ENCODE measurements at places on chromosomes 3 and 15.
A peak's percentile ranks its signal among the peaks of the same experiment; 100 is the strongest.

DNA sequence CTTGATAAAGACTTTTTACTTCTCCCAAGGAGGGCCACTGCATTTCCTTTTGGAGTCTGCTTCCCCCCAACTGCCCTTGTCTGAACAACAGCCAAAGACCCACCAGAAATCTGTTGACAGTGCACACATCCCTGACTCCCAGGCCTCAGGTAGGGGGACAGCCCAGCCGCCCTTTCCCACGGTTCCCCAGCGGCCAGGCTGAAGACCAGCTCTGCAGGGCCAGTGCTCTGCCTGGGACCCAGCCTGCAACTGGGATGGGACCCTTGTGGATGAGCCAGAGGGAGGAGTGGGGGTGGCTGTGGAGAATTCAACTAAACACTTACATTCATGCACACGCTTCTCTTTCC lies 8.1 kb upstream of the PRR23E start:
- DNase-seq: no peak

DNA sequence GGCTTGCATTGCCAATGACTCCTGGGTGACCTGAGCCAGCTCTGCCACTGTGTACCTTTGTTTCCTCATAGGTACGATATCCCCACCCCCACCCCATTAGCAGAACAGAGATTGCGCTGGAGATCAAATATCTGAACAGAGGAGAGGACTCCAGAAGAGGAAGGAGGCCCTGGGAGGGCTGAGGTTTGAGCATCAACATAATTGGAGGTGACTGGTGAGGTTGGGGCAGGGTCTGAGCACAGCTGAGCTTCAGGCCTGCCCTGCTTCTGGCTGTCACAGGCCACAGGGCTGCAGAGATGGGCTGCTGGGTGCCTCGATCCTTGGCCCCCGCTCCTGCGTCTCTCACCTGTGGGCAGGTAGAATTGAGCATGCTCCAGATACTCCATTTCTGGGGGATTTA lies 21.3 kb upstream of the CACNA2D2 start:
- no peak for DNase-seq

DNA sequence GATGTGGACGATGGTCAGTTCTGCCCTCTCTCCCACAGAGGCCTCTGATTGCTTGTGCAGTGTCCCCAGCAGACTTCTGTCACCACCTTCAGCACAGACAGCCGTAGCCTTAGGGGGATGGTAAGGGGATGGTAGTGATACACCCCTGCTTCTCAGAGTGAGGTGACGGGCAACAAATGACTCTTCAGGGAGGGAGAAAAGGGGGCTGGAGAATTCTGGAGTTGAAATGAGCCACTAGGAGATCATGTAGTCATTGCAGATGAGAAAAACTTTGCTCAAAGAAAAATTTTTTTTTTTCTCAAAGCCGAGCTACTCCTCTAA lies 29.6 kb upstream of the TIMP4 start:
- no peak for DNase-seq

DNA sequence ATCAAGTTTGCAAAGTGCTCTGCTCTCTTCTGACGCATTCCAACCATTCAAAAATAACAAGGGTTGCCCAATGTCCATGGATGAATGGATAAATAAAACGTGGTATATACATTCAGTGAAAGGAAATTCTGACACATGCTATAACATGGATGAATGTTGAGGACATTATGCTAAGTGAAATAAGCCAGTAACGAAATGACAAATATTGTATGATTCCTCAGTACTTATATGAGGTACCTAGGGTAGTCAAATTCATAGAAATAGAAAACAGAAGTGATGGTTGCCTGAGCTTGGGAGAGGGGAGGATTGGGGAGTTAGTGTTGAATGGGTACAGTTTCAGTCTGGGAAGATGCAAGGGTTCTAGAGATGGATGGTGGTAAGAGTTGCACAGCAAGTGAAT lies 33.9 kb downstream of the SH3BP5 start:
- DNase-seq: no peak

GRCh38 chr3:158802409-158803268 lies 785 bp downstream of the MFSD1 start:
- DNase-seq: no peak

DNA sequence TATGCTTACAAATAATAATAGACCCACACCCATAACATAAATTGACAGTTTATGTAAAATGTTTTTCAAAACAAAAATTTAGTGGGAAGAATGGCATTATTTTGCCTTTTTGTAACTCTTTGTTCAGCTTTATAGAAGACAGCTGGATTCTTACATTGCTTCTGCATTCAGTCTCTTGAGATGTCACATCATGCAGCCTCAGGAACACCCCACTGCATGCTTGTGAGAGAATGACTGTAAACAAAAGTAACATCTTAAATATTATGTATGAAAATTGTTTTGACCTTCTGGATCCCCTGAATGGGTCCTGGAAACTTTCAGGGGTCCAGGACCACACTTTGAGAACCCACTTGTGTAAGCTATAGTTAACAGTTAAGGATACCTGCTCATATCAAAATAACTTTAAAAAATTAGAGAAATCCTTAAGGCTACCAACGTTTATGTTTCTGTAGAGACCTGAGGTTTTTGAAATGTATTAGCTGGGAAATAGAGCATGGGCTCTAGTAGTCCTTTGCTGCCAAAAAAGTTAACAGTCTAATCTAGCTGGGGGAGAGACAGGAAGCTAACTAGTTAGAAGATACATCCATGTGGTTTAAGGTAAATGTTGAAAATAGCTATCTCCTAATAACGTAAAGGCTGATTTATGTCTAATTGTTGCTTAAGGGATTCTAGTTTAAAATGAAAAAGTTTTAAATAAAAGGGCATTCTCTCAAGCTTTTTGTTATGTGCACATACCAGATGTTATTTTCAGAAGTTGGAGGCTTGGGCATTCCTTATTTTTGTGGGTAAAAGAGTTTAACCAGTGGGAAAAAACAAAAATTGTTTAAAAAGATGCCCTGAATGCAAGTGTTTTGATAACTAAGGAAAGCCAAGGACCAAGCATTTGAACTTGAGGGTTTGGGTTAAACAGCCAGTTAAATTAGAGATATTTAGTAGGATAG lies 3.8 kb downstream of the USP3 start:
- DNase-seq: no peak

- peak; percentile 5 for DNase-seq
These were observed 81.6 kb downstream of the HERC1 start for GRCh38 chr15:63752075-63752684.

GRCh38 chr15:70474471-70475406 lies 288.6 kb downstream of the UACA start:
- peak; percentile 86 for DNase-seq

DNA sequence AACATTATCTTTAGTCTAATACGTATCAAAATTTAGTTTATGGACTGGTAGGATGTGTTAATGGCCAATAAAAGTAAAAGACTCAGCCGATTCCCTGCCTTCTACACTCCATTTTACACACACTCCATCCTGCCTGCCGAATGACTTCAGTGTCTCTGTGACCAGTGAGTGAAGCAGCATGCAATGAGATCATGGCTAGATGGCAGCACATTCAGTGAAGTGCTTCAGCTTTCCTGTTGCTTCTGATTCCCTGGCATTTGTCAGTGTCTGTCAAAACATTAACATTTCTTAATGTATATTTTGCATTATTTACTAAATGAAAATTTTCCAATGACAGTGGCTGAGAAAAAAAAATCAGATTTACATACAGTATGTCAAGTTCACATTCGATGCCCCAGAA lies 412.0 kb downstream of the FHIT start:
- DNase-seq: no peak

GRCh38 chr3:63655519-63655918 lies 3.0 kb downstream of the SNTN start:
- no peak for DNase-seq

DNA sequence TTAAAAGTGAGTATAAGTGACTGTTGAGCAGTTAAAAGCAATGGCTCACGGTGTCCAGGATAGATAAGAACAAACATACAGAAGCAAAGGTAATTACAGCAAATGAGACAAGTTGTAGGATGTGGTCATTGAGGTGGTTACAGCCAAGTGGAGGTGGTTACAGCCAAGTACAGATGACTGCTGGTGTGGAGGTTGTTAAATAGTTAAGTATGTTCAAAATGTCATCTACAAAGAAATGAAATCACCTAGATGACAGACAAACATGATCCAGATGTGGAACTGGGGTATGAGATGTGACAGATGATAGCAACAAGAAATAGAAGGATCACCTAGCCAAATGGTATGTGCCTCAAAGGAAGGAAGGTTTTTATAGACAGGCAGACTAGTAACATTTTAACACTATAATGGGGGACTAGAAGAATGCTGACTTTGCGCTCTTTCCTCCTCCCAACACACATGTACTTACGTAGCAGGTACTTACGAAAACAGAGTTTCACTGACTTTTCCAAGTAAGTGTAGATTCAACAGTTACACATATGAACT lies 6.8 kb upstream of the ANKRD28 start:
- no peak for DNase-seq

- no peak for DNase-seq
These were observed 109.1 kb downstream of the BDH1 start for GRCh38 chr3:197446700-197447056.

- DNase-seq: no peak
These were observed at the start of gene CRYGS for GRCh38 chr3:186544281-186544680. Gene CRYGS (minus strand): TSS chr3:186544380. CDS start chr3:186544326, 54 bp downstream.

DNA sequence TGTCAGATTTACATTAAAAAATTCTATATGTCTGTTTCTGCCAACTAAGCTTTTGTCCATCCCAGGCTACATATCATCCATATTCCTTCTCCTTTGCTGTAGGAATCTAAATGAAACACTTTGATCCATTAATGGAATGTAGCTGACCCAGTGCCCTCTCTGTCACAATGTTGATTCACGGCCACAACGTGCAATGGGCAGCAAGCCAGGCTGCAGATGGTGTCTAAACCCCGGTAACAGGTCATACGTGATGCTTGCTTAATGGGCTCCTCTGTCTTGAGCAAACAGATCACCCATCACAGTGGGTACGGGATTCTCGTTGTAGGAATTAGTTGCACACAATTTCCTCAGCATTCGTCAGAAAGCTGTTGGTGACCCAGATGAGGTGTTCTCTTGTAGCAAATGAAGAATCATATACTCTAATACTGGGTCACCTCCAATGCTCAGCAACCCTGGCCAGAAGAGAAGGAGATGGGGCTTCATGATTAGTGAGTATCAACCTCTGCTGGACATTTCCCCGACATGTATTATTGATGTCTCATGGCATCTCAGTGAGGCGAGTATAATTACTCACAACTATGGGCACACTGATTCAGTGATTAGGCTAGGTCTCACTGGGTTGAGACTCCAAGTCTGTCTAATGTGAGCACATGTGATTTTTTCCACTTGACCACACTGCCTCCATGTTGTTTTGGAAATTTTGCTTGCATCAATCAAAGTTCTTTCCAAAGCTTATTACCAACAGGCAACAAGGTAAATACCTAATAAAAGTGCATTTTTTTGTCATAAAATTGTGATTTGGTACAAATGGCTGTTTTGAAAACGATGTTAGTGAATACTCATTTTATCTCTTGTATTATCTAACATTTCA lies 12.9 kb upstream of the DCBLD2 start:
- no peak for DNase-seq

- DNase-seq: peak; percentile 37
These were observed at the start of gene ACAD11 for GRCh38 chr3:132659365-132660051. Gene ACAD11 (minus strand): TSS chr3:132659809. CDS start chr3:132659751, 58 bp downstream.

DNA sequence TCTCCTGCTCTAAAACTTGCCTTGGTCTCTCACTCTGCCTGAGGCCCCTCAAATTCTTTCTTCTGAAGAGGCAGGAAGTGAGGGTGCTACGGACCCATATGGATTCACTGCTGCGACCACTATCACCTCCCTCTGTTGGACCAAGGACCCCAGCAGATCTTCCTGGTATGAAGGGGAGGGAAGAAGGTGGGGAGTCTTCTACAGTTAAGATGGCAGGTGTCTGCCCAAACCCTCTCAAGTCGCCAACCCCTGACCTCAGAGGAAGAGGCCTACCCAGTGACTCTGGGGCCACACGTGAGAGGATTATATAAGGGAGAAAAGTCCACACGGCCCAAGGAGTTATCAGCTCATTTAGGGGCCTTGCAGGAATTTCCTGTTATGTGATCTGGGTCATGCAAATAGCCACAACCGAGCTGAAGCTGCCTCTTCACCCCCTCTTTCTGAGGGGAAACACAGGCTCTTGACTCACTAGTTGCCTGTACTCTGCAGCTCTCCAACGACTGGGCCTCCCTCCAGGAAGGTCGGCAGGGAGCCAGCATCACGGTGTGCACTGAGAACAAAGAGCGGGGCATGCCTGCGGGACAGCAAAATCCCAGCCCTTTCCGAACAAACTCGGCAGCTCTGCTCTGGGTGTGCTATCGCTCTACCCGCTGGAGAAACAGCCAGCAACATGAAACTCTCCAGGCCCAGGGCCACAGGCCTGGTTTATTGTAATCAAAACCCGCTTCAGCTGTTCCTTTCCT lies 116.0 kb downstream of the XXYLT1 start:
- DNase-seq: peak; percentile 32

DNA sequence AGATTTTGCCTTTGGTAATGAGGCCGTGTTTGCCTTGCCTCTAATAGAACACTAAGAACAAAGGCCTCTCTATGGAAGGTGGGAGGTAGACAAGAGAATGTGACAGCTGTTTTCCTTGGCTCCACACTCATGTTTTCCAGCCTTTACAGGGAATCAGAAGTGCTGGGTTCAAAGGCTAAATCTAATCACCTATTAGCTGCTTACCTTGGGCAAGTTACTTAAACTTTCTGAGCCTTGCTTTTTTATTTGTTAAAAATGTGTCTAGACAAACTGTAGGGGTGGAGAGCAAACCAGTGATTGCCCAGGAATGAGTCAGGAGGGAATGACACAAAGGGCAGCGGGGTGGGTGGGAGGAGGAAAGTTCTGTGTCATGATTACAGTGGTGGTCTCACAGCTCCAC lies 179.0 kb downstream of the P3H2 start:
- DNase-seq: no peak

DNA sequence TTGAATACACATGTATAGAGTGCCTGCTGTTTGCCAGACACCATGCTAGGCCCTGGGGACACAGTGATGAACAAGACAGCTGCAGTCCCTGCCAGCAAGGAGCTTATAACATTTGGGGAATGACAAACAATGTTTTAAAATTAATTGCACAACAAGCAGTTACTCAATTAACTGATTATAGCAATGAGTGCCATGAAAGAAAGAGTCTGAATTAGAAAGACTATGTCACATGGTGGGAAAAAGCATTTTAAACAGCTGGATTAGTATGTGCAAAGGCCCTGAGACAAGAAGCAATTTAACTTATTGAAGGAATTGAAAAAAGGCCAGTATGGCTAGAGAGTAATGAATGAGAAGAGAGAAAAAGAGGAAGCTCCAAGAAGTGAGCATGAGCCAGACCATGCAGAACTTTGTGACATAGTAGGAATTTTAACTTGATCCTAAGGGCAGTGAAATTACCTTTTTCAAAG lies 64.5 kb upstream of the PLXNA1 start:
- no peak for DNase-seq

DNA sequence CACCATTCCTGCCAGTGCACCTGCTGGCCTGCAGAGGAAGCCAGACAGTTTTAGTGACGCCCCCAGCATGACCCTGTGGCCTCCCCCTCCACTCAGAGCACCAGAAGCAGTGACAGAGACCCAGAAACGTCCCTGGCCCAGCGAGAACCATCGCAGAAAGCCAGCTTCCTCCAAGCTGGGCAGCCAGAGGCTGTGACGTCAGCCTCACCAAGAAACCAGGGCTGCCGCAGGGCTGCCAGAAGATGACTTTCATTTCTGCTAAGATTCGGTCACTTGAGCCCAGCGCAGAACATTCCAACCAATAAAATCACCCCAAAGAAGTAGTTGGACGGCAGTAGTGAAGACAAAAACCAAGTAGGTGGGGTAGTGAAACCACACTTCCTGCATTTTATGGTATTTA lies 29.6 kb upstream of the RPL32 start:
- peak; percentile 36 for DNase-seq

GRCh38 chr3:140559546-140559945 lies 118.3 kb upstream of the TRIM42 start:
- DNase-seq: no peak

All from thoracic aorta (tissue), 2 donors.